Fibroblast of skin of right biceps (primary cell): ENCODE measurements at places on chromosomes 16 and 17.

DNA sequence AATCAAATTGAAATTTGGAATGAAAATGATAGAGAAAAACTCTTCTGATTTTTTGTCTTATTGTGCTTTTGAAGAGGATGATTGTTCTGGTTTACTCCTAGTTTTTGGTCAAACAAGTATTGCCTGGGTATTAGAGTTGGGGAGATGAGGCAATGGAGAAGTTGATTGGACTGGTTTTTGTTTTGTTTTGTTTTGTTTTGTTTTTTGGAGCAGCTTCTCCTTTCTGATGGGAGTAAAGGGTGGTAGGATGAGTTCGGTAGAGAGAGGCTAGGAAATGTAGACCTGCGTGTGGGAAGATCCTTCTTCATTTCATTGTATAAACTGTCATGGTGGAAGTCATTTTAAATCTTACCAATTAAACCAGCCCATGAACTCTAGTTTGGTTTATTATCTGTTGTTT is 17.7 kb downstream of the ATP6V0A1 start:
- no peak for DNase-seq

DNA sequence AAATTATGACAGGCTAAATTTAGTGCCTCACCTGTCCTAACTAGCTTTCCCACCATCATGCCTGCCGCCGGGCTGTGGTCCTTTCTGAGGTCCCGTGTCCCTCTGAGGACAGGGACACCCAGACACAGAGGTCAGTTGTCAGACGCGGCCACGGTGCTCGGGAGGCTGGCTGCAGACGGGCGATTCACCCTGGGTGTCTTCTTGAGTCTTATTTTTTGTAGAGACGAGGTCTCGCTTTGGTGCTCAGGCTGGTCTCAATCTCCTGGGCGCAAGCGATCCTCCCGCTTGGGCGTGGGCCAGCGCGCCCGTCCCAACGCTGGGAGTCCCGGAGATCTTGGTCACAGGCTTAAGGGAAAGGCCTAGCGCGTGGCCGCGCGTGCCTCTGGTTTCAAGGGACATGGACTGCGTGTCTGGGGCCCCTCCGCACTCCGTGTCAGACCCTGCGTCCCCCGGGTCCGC is 797 bp upstream of the RAB11FIP3 start:
- DNase-seq: peak; percentile 17

DNA sequence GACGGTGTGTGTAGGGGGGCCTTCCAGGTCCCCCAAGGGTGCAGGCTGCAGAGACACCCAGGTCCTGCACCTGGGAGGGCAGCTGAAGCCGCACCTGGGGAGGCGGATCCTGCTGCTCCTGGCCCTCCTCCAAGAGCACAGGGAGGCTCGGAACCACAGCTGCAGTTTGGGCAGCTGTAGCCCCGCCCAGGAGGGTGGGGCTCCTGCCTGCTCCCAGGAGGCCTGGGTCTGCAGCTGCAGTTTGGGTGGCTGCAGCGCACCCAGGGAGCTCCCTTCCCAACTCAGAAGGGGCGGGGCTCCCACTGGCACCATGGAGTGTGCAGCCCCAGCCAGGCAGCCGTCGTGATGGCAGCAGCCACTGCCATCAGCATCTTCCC is 69.4 kb upstream of the NKD1 start:
- no peak for DNase-seq

DNA sequence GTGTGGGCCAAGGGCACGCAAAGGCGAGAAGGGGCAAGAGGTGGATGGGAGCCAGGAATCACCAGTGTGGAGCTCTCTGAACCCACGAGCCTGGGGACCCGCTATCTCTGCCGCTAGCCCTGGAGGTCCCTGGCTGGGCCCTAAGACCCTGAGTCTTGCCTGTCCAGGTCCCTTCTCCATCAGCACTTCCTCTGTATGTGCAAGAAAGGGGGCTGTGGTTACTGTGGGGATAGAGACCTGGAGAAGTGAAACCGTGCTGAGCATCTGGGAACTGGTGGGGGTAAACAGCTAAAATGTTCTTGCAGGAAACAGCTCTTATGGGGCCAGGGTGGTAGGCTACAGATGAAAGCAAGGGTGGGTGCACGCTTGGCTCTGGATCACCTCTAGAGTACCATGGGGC is 3.1 kb downstream of the SPNS3 start:
- DNase-seq: no peak
